ENCODE measurements at places on chromosomes 3 and 15.

DNA sequence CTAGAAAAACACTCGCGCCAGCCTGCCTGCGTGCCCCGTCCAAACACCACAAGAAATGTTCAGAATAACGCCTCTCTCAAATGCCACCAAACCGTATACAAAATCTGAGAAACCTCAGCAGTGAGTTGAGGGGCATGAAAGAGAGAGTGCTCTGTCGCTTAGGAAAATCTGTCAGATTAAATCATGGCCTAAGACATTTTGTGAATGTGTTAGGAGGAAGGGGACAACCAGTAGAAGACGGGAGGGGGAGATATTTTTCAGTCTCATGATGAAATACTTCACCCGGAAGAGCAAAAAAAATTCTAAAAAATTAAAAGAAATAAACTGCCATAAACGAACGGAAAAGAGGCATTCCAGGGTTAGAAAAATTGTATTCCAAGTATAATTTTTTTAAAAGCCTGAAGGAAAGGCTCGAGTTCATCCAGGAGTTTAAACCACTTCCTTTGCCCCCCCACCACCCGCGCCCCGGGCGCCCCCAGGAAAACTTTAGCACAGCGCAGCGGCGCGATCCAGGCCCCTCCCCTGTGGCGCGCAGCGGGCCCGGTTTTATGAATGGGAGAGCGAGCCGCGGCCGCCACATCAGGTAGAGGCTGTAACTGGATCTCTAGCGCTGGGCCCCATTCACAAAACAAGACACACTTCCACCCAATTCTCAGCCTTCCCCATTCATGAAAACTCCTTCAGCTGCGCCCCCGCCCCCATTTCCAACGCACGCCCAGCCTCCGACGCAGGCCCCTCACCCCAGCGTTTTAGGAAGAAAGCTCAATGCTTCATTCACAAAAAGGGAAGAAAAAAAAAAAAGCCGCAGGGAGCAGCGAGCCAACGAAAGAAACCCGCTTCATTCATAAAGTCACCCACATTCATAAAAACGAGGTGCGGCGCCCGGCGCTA is 1.4 kb downstream of the ETV5 start:
- DNase-seq = no peak

DNA sequence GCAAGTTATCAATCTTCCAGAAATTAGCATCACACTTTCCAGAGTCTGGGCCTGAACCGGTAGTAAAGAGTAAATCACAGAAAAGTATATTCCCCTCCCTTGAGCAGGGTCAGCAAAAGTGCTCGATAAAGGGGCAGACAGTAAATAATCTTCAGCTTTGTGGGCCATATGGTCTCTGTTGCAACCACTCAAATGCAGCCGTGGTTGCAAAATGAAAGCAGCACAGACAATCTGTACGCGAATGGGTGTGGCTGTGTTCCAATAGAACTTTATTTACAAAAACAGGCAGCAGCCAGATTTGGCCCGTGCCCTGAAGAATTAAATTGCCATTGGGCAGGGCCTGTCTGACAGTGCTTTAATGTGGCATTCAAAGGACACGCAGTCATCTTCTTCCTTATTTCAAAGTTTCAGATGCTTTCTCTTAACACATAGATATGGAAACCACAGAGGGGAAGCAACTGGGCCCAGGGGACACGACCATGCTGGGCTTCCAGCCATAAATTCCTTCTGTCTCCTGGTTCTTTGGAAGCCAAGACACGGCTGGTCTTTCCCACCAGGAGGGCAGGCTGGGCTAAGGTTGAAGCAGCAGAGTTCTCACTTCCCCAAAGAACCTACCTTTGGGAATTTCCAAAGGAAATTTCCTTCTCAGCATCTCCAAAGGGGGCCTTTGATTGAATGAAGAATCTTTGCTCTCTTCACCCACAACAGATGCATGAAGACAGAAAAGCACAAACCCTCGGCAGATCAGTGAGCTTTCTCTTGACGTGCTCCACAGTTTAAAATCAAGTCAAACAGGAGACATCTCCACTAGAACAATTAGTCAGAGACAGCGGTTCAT is 489.8 kb upstream of the PROK2 start:
- DNase-seq = peak; percentile 13

DNA sequence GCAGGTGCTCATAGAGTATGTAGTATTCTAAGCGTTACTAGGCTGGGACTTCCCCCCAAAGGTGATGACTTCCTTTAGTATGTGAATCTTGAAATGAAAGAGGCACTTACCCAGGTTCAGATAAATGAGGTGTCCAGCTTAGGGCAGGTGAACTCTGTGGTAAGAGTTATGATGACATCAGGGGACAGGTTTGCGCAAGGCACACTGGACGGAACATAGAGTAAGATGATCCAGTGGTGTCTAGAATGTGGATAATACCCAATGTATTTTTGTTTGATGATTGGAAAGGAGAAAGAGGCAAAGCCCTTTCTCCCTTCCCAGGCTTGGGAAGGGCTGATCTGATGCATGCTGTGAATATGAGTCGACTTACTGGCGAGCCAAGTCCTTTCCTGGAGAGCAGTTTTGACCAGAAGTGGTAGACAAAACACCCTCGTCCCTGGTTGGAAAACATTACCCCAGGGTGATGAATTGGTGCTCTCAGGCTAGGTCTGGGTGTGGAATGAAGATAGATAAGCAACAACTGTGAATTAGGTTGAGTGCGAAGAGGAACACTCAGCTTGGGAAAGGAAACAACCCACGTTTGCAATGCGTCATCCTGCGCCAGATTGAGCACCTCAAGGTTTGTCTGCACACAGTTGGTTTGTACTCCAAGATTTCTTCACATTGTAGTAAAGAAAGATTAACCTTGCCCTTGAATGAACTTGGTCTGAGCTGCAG is 124.2 kb downstream of the GHSR start:
- no peak for DNase-seq

- DNase-seq = no peak
Observed at GRCh38 chr15:86004061-86004460, 75.6 kb upstream of the AGBL1 start.

DNA sequence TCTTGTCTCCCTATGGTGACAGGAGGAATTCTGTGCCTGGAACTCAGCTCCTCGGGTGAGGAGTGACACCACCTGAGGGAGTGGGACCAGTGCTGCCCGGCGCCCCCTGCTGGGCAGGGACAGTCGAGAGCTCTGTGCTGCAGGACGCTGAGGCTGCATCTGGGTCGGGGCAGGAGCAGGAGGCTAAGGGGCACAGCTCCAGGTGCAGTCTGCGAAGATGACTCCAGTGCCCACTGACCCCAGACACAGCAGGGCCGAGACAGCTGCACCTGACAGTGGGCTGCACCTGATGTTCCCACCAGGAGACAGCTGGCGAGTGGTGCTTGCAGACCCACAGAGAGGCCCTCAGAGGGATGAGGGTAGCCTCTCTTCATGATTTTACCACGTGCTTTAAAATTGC is 152.9 kb downstream of the ATP10A start:
- peak; percentile 26 for DNase-seq

DNA sequence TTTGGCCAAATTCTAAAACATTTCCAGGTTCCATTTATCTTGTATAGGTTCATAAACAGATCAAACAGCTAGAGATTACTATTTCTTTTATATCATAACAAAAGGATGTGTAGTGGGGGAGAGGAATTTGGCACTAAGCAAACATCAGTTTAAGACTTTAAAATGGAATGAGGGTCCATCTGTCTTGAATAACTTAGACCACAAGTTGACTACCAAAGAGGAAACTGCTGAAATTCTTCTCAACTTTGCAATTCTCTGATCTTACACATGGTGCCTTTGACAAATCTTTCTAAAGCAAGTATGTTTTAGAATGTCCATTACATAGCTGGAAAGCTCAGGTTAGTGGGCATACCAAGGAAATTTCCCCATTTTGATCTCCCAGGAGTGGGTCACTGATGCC is 140.5 kb upstream of the ADAMTS9 start:
- DNase-seq = no peak

GRCh38 chr3:14130230-14130629 is 5.4 kb downstream of the TMEM43 start:
- DNase-seq = no peak

- no peak for DNase-seq
Observed at GRCh38 chr15:80202016-80202315, 49.2 kb downstream of the FAH start.

- no peak for DNase-seq
Observed at GRCh38 chr3:152517502-152517901, 248.8 kb downstream of the MBNL1 start.

DNA sequence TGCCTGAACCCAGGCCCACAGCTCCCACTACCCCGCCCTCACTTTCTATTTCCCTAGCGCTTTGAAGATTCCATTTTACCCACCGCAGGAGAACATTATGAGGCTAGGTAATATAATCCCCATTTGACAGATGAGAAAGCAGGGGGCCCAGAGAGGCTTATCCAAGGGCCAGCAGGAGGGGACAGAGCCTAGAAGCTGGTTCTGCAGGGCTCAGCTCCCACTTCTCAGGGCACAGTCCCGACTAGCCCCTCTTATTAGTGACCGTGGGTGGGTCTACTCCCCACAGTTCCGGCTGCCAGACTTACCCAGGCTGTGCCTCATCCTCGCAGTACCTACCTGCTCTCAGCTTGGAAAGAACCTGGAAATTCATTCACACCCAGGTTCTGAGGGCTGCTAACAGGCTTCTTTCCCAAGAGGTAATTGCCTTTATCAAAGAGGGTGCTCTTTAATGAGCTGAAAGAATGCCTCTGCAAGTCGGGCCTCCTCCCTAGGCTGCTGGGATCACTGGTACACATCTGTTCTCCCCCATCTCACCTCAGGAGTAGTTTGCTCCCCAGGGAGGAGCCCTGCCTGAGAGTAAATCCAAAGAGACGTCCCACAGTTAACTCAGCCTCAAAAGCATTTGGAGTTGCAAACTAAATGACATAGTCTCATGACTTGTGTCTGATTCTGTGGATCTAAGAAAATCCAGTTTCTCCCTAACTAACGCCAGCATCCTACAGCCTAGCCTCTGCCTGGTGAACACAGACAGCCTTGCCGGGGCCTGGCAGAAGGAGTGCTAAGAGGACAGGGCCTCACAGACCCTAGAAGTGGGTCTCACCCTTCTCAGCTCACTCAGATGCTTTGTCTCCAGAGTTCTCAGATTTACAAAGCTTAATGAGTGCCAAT is 125.0 kb downstream of the CHSY1 start:
- DNase-seq = no peak

DNA sequence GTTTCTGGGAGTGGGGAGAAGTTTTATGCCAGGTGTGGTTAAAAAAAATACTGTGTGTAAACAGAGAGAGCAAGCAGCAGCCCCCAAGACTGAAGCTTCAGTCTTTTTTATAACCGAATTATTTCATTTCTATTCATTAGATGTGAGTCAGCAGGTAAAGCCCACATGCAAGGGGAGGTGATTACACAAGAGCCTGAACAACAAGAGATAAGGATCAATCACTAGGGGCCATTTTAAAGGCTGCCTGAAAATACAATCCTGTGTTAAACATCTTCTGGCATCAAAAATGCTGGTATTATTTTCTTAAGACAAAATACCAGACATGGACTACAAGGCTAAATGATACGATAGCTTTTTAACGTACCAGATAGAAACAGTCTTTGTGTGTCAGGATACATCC is 217.3 kb downstream of the SUCLG2 start:
- no peak for DNase-seq

DNA sequence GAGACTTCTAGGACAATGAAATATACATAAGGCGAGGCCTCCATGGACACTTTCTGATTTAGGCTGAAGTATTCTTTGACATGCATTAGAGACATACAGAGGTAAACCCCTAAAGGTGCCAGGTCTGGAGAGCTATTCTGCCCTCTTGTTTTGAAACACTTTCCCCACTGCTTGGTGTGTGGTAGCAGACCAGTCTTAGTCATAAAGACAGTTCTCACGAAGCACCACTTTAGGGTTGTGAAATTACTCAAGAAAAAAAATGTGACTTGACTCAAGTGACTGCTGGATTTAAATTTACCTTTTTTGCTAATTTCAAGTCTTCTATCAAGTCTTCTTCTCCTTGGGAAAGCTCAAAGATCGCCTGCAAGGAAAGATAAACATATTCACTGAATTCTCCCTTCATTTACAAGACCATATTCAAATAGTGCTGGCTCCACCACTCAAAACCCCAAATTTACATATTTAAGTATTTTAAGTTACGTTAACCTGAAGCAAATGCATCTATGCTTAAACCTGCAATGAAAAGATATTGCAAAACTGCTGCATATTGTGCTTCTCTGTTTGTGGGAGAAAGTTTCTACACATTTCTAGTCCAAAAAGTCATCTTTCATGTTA is 48.4 kb downstream of the ARHGEF3 start:
- no peak for DNase-seq

GRCh38 chr15:40239693-40240618 is 1.1 kb downstream of the PAK6 start:
- no peak for DNase-seq

DNA sequence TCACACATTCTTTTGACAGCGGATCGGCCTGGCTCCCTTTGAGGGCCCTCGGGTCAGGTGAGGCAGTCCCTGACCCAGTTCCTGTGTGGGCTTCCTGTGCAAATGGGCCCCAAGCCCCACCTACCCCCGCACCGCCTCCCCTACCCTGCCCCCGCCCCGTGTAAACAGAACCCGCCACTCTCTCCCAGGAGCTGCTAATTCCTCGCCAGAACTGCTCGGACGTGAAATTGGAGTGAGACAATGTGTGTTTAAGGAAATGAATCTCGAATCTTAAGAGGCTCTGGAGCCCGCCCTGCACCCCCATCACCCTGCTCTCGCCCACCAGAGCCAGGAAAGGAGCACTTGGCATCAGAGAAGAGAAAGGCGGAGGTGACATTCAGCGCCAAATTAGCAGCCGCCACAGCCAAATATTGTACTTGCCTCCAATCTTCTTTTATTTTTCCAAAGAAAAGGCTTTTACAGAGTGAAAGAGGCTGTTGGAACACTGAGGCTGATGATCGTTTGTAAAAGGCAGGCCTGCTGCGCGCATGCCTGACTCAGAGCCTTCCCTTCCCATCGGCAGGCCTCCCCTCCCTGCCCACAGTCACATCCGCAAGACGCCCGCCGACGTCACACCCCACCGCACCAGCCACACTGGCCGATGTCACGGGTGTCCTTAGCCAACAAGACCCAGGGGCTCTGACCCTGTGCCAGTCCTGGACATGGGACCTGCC is 53.1 kb downstream of the CACNA2D2 start:
- DNase-seq = peak; percentile 14

GRCh38 chr3:186220911-186221645 is 112.2 kb upstream of the ETV5 start:
- DNase-seq = no peak

DNA sequence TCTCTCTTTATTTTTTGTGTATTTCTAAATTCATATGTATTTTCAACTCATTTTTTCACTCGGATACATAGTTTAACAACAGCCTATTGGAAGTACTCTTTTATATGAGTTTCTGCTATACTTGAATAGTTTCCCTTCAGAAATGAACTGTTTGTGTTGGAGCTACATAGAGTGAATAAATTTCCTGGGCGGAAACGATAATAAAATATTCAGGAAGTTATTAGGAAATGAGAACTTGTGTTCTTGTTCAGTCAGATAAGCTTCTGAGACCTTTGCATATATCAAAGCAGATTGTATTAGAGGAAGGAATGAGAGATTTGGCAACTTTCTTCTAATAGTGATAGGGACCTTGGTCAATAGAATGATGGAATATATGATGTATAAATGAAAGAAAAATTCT is 27.3 kb downstream of the NEO1 start:
- DNase-seq = no peak

All from bone marrow (tissue), 2 donors.